ENCODE measurements at places on chromosomes 2 and 18. TPM values are rescaled to one million over a fixed set of nuclear protein-coding genes. Genes with fewer than 3 reads are reported as not detected.

Gene SNX17
- total RNA-seq: 110 TPM

GRCh38 chr2:240809276-240809675 lies 10.7 kb downstream of the KIF1A start:
- peaks cover 21% of the 10 kb centered on the region for H3K27me3 ChIP-seq
- H3K4me1 ChIP-seq: no peaks in the 10 kb centered on the region
- no peak for DNase-seq
- no peaks in the 10 kb centered on the region for H3K36me3 ChIP-seq

Gene PTH2R
- total RNA-seq: not detected

Gene DNAJC5G
- not detected for total RNA-seq

Gene HSBP1L1
- 56.8 TPM for total RNA-seq

Data from PC-3 (cell line).